ENCODE measurements at places on chromosomes 3 and 15.
A peak's percentile ranks its signal among the peaks of the same experiment; 100 is the strongest.

DNA sequence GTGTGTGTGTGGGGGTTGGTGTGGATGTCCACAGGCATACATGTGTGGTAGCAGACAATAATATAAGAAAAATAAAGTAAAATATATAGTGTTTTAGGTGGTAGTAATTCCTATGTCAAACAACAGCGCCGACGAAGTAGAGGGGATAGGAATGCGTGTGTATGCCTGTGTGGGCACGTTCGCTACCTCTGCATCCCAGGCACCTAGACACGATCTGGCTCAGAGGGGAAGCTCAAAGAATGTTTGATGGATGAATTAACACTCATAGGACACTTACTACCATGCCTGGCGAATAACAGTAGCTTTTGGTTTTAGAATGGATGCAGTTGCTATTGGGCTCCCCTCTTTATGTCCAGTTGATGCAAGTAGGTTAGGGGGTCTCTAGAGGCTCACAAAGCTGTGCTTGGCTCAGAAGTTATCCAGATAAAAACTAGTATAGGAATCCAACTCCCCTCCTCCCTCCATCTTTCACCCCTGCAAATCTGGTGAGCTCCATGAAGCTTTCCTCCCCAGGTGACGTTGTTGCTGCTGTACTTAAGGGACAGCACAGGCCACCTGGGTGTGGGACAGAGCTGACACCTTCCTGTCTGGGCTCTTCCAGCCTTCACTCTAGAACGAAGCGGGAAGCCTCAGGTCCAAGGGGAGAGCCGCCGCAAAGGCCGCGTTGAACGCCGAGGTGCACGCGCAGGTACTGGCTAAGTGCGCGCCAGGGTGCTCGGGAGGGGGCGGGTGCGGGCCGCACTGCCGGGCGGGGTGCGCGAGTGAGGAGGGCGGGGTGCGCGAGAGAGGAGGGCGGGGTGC, 192.6 kb upstream of the LYSMD4 start:
- no peak for DNase-seq

DNA sequence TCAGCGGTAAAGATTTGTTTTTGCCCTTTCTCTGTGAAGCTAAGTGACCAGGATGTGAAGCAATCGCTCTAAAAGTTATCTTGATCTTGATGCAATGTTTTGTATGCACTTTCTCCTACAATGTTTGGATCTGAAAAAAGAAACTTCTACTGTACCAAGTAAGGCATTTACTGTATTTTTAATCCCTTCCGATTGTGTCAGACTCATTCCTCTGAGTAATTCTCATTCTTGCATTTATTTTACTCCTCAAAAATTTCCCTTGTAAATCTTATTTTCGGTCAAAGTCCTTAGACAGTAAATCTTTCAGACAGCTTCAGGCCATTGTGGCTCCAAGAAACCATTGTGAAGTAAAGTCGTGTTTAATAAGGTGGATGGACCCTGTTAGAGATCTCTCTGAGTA, 141.9 kb downstream of the TP63 start:
- no peak for DNase-seq

DNA sequence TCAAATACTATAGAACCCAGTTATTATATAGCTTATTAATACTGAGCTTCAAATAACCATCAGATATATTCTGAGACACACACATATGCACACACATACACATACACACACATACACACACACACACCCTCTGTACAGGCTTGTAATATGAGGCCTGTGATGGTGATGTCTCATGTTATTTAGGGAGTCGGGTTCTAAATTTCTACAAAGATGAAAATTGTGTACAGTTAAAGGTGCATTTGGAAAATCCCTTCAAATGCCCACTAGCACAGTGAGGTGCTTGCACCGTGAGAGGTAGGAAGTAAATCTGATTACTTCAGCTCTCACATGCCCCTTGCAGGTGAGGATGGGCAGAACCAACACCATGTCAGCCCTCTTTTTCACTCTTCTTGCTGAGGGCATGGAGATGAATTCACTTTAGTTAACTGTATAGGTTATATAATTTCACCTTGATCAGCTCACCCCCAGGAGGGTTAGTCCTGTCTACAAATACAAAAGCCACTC, 294.5 kb upstream of the PROK2 start:
- DNase-seq: no peak

GRCh38 chr3:182058488-182058887, 346.8 kb downstream of the SOX2 start:
- no peak for DNase-seq

DNA sequence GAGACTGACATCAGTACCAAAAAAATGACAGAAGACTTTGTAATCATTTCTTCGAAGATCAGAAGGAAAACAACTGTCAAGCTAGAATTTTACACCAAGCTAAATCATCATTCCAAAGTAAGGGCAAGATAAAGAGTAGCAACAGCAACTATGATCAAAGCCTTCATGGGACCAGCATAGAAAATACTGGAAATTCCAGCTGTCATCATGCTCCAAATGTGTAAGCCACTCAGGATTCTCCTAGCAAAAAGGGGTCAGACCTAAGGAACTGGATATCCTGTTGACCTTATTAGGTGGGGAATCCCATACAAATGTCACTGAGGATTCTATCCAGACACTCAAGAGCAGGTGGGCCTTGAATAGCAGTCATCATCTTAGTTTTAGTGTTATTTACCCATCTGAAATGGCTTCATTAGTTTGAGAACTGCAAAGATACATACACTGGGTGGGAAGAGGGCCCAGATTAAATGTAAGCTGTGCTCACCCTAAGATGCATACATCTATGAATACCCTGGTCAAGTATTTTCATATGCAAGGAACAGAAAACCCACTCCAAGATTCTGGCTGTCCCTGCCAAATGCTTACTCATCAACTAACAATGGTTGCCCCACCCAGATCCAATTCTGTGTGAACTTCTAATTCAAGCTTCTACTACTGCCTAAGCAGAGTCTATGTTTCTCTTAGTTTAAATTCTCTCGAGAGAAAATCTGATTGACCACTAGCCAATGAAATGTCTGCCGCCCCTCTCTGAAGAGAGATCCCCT, 33.5 kb downstream of the CLDN18 start:
- peak; percentile 89 for DNase-seq

DNA sequence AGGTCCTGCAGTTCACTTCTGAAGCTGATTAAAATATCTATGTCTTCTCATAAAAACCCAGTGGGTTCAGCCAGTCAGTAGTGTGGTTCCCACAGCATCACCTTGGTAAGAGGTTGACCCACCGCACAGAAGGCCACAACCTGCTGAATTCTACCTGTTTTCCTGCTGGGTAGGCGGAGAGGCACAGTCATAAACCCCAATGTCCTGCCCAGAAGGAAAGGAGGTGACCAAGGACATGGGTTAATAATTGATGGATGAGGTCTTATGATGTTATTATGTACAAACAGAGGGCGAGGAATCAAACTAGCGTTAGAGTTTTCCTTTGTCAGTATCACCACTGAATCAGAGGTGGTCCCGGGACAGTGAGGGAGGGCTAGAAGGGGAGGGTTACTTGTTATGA, 27.8 kb downstream of the CA12 start:
- no peak for DNase-seq

- DNase-seq: no peak
Observed at GRCh38 chr3:183769453-183769852, 55.9 kb downstream of the MAP6D1 start.
